ENCODE measurements at places on chromosomes 1 and 21.

- no peak for ATAC-seq
- no peaks in the 10 kb centered on the region for H3K27me3 ChIP-seq
- peaks cover 24% of the 10 kb centered on the region for H3K4me1 ChIP-seq
- no peaks in the 10 kb centered on the region for H3K36me3 ChIP-seq
- no peak overlapping the region for H3K27ac ChIP-seq
Observed at GRCh38 chr1:8567146-8567545, 249.2 kb downstream of the SLC45A1 start.

DNA sequence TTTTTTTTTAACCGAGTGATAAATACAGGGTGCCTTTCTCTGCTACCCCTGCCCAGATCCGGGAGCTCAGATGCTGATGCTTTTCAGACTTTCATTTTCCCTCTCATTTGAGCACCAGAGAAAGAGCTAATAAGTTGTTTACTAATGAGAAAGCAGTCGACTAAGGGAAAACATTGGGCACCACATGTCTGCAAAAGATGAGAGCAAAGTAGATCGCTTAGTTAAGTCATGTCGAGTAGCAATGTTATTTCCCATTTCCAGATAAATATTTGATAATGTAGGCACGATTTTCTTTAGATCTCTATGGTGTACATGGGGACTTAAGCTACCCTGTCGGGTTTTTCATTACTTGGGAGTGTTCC lies 1.2 kb downstream of the PKN2 start:
- no peaks in the 10 kb centered on the region for H3K36me3 ChIP-seq
- peak overlapping the region; percentile 98 for H3K27ac ChIP-seq
- H3K27me3 ChIP-seq: no peaks in the 10 kb centered on the region
- ATAC-seq: no peak
- peaks cover 17% of the 10 kb centered on the region for H3K4me1 ChIP-seq
- peak overlapping the region; percentile 100 for H3K4me3 ChIP-seq

DNA sequence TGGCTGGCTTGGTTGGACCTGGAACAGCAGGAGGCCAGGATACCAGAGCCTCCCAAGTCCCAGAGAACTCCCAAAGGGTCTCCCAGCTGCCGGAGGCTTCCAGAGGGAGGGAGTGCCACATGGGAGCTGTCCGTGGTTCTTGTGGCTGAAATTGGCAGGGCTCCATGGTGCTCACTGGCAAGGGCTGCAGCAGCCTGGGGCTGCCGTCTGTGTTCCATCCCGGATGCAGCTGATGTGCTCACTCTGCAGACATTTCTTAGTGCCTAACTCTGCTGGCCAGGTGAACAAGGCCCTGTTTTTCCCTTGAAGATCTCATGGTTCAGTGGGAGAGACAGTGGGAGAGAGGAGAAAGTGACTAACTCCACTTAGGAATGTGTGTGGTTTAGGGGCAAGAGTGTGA lies 261.1 kb downstream of the CAMTA1 start:
- H3K36me3 ChIP-seq: no peaks in the 10 kb centered on the region
- peaks cover 64% of the 10 kb centered on the region for H3K27me3 ChIP-seq
- no peak overlapping the region for H3K27ac ChIP-seq
- no peak overlapping the region for H3K4me3 ChIP-seq
- ATAC-seq: no peak

- H3K4me1 ChIP-seq: peaks cover 8% of the 10 kb centered on the region
- ATAC-seq: no peak
- H3K27me3 ChIP-seq: peaks cover 15% of the 10 kb centered on the region
- no peaks in the 10 kb centered on the region for H3K36me3 ChIP-seq
Observed at GRCh38 chr1:43058545-43059360, 100.1 kb upstream of the SLC2A1 start.

DNA sequence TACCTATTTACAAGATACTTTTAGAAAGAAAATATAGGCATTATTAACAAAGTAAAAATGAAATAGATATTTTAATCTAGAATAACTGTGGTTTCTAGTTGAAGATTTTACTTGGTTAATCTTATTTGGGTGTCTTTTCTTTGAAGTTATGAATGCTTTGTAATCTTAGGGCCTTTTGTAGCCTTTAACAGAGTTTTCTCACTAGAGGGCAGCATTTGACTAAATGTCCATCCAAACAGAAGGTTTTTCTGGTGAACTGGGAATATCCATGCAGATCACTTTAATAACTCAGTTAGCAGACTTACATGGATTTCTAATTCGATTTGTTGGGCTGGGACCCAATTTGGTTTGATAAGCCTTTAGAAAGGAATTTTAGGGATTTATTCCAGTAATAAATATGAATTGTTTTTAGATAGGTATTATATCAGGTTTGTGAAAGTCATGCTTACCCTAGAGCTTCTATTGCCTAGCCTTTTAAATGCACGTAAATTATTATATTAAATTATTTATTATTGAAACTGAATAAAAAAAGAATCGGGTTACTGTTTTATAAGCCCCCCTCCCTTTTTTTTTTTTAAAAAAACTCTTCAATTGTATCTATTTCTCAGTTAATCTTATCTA lies 119.7 kb downstream of the ZNF326 start:
- peaks cover 9% of the 10 kb centered on the region for H3K27me3 ChIP-seq
- H3K36me3 ChIP-seq: no peaks in the 10 kb centered on the region

GRCh38 chr1:178101654-178102053 lies 7.8 kb downstream of the RASAL2 start:
- ATAC-seq: no peak
- no peak overlapping the region for H3K27ac ChIP-seq
- H3K36me3 ChIP-seq: no peaks in the 10 kb centered on the region
- H3K27me3 ChIP-seq: peaks cover 20% of the 10 kb centered on the region
- H3K4me3 ChIP-seq: no peak overlapping the region

- H3K36me3 ChIP-seq: peaks cover 33% of the 10 kb centered on the region
- peak within 1 kb of the TSS; percentile 78 for H3K27ac ChIP-seq
- peak within 1 kb of the TSS; percentile 86 for H3K4me3 ChIP-seq
- peaks cover 69% of the 10 kb centered on the region for H3K4me1 ChIP-seq
Observed at GRCh38 chr1:160205242-160206035, at the start of gene PEA15. PEA15 (plus strand) TSS chr1:160205384; CDS start chr1:160211545, 6,161 bp downstream.

DNA sequence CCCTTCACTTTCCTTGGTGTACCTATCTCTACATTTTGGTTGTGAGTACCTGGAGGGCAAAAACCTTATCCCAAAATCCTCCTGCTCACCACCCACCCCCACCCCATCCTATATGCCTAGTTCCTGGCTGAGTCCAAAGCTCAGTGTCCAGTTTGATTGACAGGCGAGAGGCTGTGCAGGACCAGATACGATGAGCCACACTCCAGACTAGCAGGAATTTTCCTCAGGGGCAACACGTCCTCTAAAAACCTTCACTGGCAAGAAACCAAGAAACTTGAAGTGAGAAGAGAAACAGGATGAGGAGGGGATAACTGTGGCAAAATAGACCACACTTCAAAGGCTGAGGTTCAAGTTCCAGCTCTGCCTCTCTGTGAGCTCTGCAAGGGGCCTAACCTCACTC lies 1.1 kb upstream of the SLAMF8 start:
- H3K27me3 ChIP-seq: peaks cover 58% of the 10 kb centered on the region
- no peak for ATAC-seq
- H3K4me3 ChIP-seq: no peak overlapping the region
- no peaks in the 10 kb centered on the region for H3K36me3 ChIP-seq

DNA sequence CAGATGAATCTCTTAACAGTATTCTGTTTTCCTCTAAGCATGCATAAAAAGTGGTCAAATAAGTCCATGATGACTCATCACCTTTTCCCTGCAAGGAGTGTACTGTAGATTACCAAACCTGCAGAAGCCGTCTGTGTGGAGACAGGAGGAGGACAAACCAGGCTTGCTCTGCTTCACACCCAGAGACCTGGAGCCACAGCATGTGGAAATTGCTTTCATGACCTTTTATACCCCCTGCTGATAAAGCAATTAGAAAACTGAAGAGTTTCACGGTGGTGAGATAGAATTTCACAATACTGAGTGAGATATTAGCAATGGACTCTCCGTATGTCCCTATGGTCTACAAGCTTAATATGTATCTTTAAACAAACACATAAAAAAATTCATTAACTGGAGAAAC lies 9.4 kb downstream of the CORT start:
- peaks cover 31% of the 10 kb centered on the region for H3K36me3 ChIP-seq
- ATAC-seq: no peak
- H3K27me3 ChIP-seq: no peaks in the 10 kb centered on the region
- H3K4me1 ChIP-seq: no peaks in the 10 kb centered on the region
- no peak overlapping the region for H3K4me3 ChIP-seq
- H3K27ac ChIP-seq: no peak overlapping the region

- ATAC-seq: no peak
- no peaks in the 10 kb centered on the region for H3K36me3 ChIP-seq
- no peak overlapping the region for H3K4me3 ChIP-seq
- H3K27ac ChIP-seq: no peak overlapping the region
- no peaks in the 10 kb centered on the region for H3K4me1 ChIP-seq
- no peaks in the 10 kb centered on the region for H3K27me3 ChIP-seq
Observed at GRCh38 chr1:170221031-170221430, 75.3 kb downstream of the NTMT2 start.

- no peak overlapping the region for H3K27ac ChIP-seq
- H3K4me1 ChIP-seq: no peaks in the 10 kb centered on the region
- peaks cover 18% of the 10 kb centered on the region for H3K27me3 ChIP-seq
- H3K4me3 ChIP-seq: no peak overlapping the region
- no peaks in the 10 kb centered on the region for H3K36me3 ChIP-seq
Observed at GRCh38 chr1:242827538-242827937, 303.0 kb upstream of the PLD5 start.

DNA sequence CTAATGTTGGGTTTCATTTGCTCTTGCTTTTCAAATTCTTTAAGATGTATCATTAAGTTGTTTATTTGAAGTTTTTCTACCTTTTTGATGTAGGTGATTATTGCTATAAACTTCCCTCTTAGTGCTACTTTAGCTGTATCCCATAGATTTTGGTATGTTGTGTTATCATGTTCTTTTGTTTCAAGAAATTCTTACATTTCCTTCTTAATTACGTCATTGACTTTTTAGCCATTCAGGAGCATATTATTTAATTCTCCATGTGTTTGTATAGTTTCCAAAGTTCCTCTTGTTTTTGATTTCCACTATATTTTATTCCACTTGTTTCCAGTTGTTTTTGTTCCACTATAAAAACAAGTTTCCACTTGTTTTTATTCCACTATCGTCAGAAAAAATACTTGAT lies 15.0 kb downstream of the GPR88 start:
- no peaks in the 10 kb centered on the region for H3K4me1 ChIP-seq
- no peak for ATAC-seq
- no peak overlapping the region for H3K27ac ChIP-seq
- H3K27me3 ChIP-seq: peaks cover 50% of the 10 kb centered on the region

DNA sequence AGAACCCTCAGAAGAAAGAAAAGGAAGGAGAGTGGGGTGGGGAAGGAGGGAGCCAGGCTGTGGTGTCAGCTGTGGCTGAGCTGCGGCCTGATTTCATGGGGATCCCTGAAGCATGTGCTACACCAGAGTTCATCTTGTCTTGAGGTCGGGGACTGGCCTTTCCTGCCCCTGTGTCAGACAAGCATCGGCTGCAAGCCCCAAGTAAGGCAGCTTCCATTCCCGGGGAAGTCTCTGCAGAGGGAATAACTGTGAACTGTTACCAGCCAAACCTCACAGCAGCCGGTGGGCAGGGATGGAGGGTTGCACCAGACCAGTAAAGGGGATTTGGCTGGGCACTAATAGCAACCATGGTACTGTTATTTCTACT lies 35.7 kb upstream of the BTG2 start:
- peaks cover 61% of the 10 kb centered on the region for H3K4me1 ChIP-seq
- no peaks in the 10 kb centered on the region for H3K27me3 ChIP-seq
- no peak overlapping the region for H3K4me3 ChIP-seq
- no peaks in the 10 kb centered on the region for H3K36me3 ChIP-seq
- H3K27ac ChIP-seq: no peak overlapping the region

DNA sequence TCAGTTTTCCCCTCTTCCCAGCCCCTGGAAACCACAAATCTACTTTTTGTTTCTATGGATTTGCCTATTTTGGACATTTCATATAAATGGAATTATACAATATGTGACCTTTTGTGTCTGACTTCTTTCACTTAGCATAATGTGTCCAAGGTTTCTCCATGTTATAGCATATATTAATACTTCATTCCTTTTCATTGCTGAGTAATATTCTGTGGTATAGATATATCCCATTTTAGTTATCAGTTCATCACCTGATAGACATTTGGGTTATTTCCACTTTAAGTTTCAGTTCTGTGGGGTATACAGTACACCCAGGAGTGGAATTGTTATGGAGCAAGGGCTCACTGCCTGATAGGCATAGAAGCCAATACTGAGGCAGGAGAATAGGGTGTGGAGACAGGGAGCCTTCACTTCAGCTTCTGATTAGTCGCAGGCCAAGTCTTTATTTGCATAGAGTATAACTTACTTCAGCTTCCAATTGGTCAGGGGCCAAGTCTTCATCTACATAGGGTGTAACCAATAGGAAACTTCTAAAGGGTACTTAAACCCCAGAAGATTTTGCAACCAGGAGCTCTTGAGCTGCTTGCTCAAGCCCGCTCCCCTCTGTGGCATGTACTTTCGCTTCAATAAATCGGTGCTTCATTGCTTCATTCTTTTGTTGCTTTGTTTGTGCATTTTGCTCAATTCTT lies 8.3 kb upstream of the NVL start:
- H3K27ac ChIP-seq: no peak overlapping the region
- ATAC-seq: no peak
- no peak overlapping the region for H3K4me3 ChIP-seq
- peaks cover 6% of the 10 kb centered on the region for H3K36me3 ChIP-seq
- peaks cover 16% of the 10 kb centered on the region for H3K27me3 ChIP-seq

GRCh38 chr1:12711536-12711935 lies 4.4 kb upstream of the AADACL3 start:
- H3K4me3 ChIP-seq: no peak overlapping the region
- no peaks in the 10 kb centered on the region for H3K4me1 ChIP-seq
- H3K27me3 ChIP-seq: peaks cover 33% of the 10 kb centered on the region
- no peak overlapping the region for H3K27ac ChIP-seq
- H3K36me3 ChIP-seq: no peaks in the 10 kb centered on the region
- ATAC-seq: no peak

All from stimulated activated memory B cell treated with anti-CD40 and anti-IgM and Interleukin-4, amounts not matched to agents 10 μg/mL and 1 μg/mL and 100 μg/mL, for 72 hours (primary cell).